ENCODE measurements at places on chromosomes 13 and 19.

- DNase-seq, result no peak
These were observed 32.5 kb downstream of the UCHL3 start for GRCh38 chr13:75581874-75582640.

DNA sequence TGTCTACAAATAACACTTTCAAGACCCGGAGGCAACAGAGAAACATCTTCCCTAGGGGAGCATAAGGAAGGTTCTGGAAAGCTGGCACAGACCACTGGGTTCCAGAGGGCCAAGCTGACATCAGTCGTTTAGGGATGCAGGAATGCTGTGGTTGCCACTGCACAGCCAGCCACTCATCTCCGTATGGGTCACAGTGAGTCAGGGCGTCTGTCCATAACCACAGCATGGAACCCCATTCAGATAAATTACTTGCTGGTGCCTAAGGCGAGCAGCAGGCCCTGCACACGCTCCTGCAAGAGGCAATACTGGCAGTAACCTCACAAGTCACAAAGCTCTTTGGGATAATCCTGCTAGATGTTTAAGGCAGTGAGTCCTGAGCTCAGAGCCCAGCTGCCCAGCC lies 140.9 kb upstream of the UBL3 start:
- no peak for DNase-seq

GRCh38 chr13:38656699-38657098 lies 30.2 kb upstream of the FREM2 start:
- DNase-seq, result no peak

DNA sequence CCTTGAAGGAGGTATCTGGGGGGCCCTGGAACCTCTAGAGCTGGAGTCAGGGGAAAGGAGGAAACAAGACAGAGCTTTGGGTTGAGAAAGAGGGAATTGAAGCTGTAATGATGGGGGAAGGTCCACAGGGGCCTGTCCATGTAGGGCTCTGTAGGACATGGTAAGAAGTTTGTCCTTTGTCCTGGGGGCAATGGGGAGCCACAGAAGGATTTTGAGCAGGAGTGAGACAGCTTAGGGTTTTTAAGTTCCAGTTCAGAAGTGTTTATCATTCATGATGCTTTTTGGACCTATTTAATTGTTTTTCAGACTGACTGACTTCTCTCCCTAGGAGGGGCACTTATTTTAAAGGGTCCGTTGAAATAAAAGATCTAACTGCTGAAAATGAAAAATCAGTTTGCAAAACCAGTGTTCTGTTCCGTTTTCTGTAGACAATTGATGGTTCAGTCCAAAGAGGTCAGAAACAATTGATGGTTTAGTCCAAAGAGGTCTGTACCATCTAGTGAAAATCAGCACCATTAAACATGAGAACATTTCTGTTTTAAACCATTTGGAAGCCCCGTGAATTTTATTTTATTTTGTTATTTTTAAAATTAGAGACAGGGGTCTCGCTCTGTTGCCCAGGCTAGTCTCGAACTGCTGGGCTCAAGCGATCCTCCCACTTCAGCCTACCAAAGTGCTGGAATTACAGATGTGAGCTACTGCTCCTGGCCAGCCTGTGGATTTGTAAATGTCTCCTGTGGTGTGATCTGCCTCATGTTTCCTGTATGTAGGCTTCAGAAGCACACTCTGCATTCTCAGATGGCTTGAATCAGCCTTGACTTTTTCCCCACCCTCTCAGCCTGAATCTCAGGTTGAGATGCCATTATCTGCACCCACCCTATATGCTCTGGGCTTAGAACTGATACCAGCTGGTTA lies 8.4 kb downstream of the PLD3 start:
- DNase-seq, result no peak

- DNase-seq, result no peak
These were observed 18.4 kb downstream of the LRCH1 start for GRCh38 chr13:46571189-46571908.

DNA sequence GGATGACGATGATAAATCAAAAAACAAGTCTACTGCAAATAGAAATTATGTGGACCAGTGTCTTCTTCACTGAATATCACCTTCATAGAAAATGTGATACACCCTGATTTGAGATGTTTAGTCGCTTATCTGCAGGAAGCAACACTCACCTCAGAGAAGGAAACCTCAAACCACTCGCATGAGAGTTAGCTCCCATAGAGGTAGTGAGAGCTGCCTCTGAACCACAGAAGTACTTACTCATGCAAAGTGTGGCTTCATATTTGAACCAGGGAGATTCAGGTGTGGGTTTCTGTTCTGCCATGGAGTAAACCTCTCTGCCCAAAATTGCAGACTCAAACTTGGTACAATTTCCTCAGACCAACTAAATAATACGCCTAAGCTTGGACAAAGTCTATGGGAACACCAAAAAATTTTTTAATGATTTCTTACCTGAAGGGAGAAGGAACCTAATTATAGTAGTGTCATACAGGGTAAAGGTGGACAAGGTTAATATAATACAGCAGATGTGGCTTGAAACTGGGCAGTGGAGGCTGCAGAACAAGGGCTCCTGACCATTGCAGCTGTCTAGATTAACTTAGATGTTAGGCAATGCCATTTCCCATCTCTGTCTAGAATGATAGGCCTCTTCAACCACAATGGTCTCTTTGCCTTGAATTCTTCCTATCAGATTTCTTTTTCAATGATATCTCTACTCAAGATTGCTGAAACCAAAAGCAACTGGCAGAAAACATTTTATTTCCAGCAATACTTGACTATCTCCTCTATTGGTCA lies 29.6 kb upstream of the RCBTB2 start:
- peak; percentile 77 for DNase-seq

DNA sequence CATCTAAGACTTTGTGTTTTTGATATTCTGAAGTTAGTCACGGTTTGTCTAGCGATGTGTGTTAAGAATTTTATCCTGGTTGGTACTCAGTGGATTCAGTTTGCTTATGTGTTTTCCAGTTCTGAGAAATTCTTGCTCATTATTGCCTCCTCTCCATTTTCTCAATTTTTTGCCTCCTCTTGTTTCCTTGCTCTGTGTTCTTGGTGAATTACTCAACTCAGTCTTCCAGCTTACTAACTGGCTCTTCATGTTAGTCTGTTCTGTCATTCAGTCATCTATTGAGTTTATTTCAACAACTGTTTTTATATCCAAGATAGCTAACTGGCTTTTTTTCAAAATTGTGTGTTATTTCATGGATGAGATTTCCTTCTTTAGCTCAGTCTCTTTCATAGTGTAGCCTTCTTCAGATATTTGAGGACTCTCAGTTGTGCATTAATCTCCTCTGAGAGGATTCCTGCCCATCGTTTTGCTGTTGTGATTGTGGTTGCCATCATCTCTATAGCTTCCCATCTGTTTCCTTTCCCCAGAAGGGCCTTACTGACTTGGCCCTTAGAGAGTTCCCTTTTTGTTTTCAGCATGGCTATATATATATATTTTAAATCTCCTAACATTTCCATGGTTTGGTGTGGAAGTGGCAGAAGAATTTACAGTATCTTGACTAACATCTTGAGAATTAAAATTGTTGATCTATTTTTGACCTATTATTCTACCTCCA lies 6.2 kb downstream of the SETDB2 start:
- no peak for DNase-seq

DNA sequence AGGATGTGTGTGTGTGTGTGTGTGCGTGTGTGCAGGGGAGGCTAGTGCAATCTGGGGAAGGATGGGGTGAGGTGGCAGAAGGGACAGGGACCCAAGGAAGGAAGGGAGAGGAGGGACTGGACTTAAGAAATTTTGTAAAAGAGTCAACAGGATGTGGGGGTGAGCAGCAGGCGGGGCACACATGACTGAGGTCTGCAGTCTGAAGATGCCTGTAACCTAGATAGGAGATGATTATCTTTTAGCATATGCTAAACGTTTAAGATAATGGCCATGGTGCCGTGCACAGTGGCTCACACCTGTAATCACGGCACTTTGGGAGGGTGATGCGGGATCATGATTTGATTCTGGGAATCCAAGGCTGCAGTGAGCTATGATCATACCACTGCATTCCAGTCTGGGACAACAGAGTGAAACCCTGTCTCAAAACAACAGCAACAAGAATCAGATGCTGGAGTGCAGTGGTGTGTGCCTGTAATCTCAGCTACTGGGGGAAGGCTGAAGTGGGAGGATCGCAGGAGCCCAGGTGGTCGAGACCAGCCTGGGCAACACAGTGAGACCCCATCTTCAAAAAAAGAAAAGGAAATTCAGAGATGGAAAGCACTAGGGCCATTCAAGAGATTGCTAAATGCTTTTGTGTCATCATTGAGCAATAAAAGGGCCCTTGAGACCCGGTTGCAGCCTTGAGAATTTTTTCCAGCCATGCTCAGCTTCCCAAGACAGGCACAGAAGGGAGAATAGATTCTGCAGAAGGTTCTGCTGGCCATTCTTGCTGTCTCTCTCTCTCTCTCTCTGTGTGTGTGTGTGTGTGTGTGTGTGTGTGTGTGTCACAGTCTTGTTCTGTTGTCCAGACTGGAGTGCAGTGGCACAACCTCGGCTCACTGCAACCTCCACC lies 3.8 kb upstream of the ZNF414 start:
- DNase-seq, result no peak

- DNase-seq, result no peak
These were observed 8.8 kb downstream of the ZFP28 start for GRCh38 chr19:56547535-56547934.

DNA sequence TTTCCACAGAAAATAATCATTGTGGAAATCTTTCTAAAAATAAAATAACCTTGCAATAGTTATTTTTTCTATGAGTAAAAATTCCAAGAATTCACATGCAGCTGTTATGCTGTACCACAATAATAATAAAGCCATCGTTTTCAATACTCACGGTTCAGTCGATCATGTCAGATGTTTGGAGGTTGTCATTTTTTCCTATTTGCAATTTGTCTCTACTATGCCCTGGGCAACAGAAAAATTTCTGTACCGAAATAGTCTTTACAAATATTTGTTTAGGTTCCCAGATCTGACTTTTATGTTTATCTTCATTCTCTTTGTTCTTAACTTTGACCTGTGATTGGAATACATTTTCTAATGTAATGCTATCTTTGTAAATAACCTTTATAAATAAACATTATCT lies 79.7 kb downstream of the ESD start:
- no peak for DNase-seq

- DNase-seq, result no peak
These were observed 775.5 kb upstream of the GPC6 start for GRCh38 chr13:92451060-92451459.

GRCh38 chr13:20144141-20144850 lies 16.6 kb downstream of the GJA3 start:
- DNase-seq, result no peak

- no peak for DNase-seq
These were observed 4.7 kb downstream of the DDA1 start for GRCh38 chr19:17314007-17314593.

DNA sequence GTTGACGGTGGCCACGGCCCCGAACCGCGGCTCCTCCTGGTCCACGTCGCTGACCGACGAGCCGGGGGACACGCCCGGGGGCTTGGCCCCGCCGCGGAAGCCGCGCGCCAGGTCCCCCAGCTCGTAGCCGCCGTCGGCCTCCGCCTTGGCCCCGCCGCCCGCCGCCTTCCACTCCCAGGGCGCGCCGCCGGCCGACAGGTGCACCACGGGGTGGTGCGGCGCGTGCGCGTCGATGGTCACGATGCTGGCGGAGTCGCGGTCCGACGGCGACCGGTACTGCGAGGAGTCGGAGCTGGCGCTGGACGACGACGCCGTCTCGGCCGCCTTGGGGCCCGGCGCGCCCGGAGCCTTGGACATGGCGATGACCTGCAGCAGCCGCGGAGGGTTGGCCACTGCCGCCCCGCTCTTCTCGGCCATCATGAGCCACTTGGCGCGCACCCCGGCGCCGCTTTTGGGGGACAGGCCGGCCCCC lies 9.0 kb downstream of the PLPPR3 start:
- no peak for DNase-seq

DNA sequence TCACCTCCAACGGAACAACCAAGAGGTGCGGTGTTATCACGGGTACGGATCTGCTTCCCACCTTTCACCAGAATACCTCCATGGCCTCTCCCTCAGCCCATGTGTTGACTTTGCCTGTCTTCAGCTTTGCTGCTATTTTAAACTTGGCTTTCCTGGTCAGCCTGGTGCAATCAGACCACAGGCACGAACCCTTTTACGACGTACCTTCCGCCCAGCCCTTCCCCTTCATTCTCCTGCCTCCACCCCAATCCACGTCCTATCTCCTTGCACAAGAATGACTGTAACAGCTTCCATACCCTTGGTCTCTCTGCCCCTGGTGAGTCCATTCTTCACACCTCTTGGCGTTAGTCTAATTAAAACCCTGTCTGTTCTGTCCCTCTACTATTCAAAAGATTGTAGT lies 431.7 kb downstream of the EFNB2 start:
- DNase-seq, result no peak

GRCh38 chr19:5392486-5392885 lies 51.9 kb upstream of the PTPRS start:
- DNase-seq, result no peak

GRCh38 chr19:42468273-42468796 lies 25.6 kb upstream of the CXCL17 start:
- no peak for DNase-seq

DNA sequence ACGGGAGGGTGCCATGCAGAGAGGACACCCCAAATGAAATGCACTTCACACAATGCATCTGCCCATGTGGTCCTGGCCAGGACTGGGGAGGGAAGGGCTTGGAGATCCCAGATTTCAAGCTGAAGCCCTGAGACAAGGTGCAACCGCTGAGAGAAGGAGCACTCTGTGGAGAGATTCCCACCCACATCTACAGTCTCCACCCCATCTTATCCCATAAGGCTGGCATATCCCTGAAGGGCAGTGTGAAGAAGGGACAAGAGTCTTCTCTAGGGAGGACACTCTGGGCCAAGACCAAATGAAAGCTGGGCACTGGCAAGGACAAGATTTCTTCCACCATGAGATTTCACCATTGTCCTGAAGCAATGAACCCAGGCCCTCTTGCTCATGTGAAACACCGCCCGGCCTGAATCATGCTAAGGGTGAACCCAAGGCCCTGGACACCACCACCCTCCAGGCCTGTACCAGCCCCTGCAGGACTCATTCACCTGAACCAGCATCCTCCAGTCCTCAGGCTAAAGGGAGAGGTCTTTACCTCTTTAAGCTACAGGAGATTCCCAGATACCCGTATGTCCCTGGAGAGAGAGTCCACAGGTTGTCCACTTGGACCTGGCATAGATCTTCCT lies 20.5 kb downstream of the CEACAM4 start:
- DNase-seq, result no peak

DNA sequence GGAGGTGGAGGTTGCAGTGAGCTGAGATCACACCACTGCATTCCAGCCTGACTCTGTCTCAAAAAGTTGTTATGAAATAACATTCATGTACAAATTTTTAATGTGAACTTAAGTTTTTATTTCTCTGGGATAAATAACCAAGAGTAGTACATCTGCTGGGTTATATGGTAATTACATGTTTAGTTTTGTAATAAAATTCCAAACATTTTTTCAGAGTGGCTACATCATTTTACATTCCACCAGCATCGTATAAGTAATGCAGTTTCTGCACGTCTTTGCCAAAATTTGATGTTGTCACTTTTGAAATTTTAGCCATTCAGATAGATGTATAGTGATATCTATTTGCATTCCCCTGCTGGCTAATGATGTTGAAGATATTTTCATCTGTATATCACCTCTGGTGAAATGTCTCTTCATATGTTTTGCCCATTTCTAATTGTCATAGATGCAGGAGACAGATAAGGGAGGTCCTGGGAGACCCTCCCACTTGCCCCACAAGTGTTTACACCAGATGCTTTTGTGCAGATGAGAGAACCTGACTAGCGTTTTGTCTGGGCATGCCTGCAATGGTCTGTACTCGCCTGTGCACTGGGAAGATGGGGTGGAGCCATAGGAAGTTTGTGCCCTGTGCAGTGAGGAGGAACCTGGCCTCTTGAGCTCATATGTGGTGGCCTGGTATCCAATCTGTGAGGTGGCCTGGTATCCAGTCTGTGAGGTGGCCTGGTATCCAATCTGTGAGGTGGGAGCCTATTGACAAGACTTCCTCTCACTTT lies 12.7 kb upstream of the KBTBD6 start:
- DNase-seq, result no peak

Data from stimulated activated naive CD8-positive, alpha-beta T cell treated with anti-CD3 and anti-CD28 coated beads, Interleukin-15, amount 100 ng/mL, for 72 hours (primary cell).